ENCODE measurements at places on chromosomes 1 and 21.

- no peak for DNase-seq
Observed at GRCh38 chr1:8409606-8410005, 91.7 kb downstream of the SLC45A1 start.

DNA sequence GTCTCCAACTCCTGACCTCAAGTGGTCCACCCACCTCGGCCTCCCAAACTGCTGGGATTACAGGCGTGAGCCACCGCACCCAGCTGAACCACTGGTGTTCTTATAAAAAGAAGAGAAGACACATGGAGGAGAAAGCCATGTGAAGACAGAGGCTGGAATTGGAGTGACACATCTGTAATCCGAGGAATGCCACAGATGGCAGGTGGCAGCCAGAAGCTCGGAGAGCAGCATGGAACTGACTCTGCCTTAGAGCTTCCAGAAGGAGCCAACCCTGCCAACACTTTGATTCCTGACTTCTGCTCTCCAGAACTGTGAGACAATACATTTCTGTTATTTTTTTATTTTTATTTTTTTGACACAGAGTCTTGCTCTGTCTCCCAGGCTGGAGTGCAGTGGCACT is 59.0 kb upstream of the ATP2B4 start:
- no peak for DNase-seq

GRCh38 chr1:2199042-2199810 is 4.7 kb upstream of the FAAP20 start:
- DNase-seq, result peak; percentile 37

GRCh38 chr1:198443365-198444233 is 96.9 kb downstream of the ATP6V1G3 start:
- no peak for DNase-seq

DNA sequence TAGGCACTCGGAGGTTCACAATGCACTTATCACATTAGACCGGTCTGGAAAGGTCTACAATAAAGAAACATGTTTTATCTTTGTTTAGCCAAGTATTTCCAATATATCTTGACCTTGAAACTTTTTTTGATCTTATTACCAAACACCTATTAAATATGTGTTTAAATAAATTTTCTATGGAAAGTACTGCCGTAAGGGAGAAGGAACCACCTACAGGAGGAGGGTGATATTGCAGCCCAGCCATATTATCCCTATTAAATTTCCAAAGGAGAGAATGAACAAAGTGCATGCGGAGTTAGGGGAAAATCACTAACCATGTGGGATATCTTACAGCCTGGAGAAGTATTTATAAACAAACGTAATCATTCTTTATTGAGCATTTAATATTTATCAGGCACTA is 14.5 kb downstream of the BRINP2 start:
- no peak for DNase-seq

DNA sequence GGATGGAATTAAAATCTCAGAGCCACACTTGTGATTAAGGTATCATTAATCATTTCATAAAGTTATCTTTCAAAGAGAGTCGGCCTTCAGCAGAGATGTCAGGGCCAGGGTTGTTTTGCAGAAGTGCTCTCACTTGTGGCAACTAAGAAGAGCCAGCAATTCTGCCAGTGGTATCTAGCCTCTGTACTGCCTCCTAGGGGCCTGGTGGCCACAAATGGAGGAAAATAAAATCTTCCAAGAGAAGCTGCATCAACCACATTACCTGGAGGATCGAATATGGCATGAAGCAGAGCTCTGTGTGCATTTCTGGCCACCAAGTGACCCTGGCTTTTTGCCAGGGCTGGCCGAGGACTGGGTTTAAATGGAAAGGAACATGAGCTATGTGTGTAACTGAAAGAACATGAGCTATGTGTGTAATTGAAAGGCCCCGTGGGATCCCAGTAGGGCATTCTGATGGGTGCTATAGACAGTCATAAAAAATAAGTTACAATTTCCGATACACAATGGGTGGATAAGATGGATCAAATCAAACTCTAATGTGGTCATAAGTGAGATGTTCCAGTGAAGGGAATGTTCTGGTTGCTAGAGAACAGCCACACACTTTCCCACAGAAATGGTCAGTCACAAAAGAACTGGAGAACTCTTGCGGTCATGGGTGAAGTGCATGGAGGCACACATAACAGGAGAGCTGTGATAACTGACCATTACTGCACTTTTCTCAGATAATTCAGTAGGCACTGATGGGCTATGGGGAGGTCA is 335.8 kb downstream of the CAMTA1 start:
- DNase-seq, result no peak

DNA sequence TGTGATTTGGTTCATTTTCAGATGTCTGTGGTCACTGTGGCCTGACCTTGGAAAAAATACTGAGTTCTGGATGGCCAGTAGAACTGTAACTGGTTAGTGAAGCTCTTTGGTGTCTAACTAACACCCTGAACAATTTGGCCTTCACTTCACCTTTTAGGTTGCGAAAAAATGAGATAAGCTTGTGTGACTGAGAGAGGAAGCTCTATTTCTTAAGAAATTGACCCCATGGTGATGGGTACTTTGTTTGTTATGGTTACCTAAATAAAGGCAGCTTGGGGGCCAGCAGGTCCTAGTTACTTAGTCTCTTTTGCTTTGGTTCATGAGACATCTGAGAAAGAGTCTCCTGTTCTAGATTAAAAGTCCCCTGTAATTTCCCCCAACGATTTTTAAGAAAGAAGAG is 181.6 kb downstream of the ZNF326 start:
- no peak for DNase-seq

- no peak for DNase-seq
Observed at GRCh38 chr1:174976436-174977108, 23.2 kb upstream of the CACYBP start.

GRCh38 chr1:222546548-222547259 is 1.2 kb downstream of the HHIPL2 start:
- DNase-seq, result no peak

- DNase-seq, result no peak
Observed at GRCh38 chr1:68620571-68620970, 123.7 kb upstream of the DEPDC1 start.

GRCh38 chr1:67162954-67163353 is 3.3 kb upstream of the IL23R start:
- DNase-seq, result no peak

GRCh38 chr1:235515844-235516512 is 11.7 kb upstream of the B3GALNT2 start:
- DNase-seq, result no peak

DNA sequence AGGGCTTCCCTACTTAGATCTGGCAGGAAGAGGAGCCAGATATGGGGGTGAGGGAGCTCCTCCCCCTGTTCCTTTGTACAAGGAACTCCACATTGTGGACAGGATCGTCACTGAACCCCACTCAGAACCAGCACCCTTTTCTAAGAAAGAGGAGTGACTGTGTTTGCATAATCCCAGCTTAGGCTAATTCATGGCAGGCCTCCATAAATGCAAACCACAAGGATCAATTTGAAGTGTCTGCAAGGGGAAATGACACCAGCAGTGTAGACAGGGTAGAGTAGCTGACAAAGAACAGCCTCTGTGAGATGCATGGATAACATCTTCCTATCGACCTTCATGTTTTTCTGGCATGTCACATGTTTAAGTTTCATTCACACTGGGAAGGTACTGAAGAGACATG is 11.7 kb downstream of the MX1 start:
- no peak for DNase-seq

GRCh38 chr1:226988334-226988666 is 48.2 kb downstream of the COQ8A start:
- DNase-seq, result no peak

DNA sequence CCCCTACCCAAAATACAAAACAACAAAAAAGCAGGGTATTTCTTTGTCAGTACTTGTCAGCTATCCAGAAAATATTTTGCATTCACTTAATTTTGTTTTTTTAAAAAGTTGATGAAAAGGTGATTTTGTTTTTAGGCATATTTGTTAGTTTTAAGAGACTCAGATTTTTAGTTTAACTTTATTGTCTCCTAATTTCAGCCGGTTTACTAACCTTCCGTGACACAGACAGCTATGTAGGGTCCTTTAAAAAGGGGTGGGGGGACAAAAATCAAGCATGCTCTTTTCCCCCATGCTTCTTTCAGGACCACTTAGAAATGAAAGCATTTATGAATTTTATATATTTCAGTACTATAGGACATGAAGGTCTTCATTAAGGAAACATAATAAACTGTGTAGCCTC is 1.6 kb downstream of the PBX1 start:
- no peak for DNase-seq

GRCh38 chr1:231896806-231897205 is 270.2 kb downstream of the DISC1 start:
- DNase-seq, result no peak

DNA sequence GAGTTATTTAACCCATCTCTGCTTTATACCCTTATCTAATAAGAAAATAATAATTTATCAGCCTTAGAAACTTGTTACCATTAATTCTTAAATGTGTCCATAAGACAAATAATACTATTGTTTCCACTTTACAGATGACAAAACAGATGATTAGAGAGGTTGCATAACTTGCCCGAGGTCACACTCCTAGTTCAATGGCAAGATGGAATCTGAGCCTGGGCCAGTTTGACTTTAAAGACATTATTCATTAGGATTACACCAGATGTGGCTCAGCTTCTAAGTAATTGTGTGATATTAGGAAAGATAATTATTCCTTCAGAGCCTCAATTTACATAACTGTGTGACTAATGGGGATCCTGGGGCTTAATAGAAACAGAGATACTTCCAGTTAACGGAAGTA is 42.3 kb upstream of the KCNK2 start:
- DNase-seq, result no peak

- DNase-seq, result no peak
Observed at GRCh38 chr1:9181990-9182783, 52.4 kb upstream of the H6PD start.

DNA sequence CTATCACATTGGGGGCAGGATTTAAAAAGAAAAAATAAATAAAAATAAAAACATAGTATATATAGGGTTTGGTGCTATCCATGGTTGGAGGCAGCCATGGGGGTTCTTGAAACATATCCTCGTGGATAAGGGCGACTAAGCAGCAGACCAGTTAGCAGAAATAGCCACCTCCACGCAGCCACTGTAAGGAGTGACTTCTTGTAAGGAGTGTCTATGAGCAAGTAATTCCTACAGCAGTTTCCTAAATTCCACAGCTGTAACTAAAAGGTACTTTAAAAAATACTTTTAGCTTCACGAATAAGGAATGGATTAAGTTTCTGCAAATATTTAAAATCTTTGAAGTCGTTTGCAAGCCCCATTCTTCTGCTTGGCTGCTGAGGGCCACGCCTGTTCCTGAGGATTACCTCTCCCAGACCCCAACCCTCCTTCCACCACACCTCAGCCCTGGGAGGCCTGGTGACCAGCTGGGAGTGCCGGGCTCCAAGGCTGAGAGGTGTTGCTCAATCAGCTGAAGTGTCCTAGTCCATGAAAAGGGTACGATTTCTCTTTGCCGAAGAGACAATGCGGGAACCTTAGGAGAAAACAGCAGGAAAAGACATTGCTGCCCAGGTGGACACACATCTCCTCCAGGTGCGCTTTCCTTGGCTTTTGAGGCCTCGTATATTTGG is 115.3 kb downstream of the ADSS2 start:
- DNase-seq, result no peak

GRCh38 chr1:151242442-151242841 is 12.1 kb upstream of the PSMD4 start:
- no peak for DNase-seq

DNA sequence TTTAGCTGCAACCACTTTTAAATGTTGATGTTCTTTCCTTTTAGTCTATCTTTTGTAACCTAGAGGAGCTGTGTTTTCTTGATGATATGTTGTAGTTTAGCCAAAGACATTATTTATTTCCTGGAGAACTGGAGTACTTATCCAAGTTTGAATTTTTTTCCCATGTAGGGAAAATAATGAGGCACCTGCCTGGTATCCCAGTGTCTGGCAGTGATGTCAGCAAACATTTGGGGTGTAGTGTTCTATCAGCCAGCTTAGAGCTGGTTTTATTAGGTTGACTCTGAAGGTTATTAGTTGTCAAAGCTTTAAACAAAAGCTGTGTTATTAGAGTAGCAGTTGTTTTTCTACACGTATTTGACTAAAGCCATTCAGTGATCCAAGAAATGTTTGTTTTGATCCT is 3.2 kb downstream of the CTPS1 start:
- no peak for DNase-seq

DNA sequence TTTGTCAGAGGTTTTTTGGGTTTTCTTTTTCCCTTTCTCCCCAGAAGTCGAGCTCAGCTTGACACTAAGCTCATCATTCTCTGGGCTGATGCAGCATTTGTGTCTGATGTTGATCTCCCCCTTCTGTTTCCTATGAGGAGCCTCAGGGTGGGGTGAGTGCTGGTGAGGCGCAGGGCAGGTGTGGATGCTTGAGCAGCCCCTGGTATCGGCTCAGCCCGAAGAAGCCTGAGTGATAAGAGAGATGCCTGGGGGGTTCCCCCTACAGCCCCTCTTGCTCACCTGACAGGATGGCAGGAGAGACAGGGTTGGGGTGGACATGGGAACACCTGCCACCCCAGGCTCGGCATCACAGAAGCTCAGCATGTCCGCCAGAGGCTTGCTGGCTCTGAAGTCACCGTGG is 239.0 kb downstream of the RHOU start:
- DNase-seq, result no peak

- DNase-seq, result peak; percentile 72
Observed at GRCh38 chr1:1891349-1892078, 627 bp upstream of the GNB1 start.

DNA sequence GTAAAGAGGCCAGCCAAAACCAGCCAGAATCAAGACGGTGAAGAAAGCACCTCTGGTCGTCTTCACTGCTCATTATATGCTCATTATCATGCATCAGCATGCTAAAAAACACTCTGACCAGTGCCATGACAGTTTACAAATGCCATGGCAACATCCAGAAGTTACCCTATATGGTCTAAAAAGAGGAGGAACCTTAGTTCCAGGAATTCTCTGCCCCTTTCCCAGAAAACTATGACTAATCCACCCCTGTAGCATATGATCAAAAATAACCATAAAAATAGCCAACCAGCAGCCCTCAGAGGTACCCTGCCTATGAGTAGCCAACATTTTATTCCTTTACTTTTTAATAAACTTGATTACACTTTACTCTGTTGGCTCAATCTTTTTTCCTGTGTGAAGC is 34.2 kb upstream of the PBX1 start:
- no peak for DNase-seq

DNA sequence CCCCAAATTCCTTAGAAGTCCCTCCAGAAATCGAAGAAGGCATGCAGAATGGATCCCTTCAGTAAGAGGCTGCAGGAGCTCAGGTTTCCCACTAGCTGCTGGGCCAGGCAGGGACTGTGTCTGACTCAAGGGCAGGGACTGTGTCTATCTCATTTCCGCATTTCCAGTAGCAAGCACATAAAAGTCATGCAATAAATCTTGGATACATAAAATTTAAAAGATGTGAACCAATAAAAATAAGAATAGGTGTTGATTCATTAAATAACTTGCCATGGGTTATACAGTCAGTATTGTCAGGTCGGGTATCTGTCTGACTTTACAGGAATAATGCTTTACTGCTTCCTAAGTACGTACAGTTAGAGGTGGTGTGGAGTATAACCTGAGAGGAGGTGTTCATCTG is 15.2 kb downstream of the PM20D1 start:
- no peak for DNase-seq
